ENCODE measurements at places on chromosomes 3 and 15.

DNA sequence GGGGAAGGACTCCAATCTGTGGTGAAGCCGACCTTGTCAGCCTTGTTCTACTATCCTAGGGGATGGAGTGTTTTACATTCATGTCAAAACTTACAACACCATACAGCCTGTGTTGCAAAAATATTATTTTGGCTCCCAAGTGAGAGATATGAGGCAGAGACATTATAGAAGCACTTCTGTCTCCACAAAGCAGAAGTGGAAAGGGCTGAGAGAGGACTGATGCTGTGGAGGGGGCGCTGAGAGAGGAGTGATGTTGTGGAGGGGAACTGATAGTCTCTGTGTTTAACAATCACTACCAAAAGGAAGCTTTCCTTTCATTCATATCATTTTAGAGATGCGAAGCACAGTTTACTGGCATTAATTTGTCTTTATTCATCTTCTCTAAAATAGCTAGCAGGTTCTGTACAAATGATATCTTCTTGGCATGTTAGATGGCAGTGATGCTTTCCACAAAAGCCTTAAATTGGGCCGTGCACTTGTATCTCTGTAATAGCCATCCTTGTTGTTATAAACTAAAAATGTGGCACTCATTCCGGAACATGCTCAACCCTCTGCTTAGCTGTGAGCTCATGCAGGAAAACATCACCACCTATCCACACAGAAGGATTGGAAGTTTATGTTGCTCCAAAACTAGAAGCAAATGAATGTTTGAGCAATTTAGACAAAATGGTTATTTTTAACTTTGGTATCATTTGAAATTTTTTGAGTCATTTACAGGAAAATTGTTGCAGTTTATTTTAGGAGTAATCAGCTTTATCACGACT is 134.6 kb upstream of the TP63 start:
- DNase-seq = no peak

- peak; percentile 73 for DNase-seq
These were observed 365.5 kb downstream of the SHQ1 start for GRCh38 chr3:72482589-72483321.

GRCh38 chr15:94383706-94384105 is 152.3 kb downstream of the MCTP2 start:
- DNase-seq = no peak

DNA sequence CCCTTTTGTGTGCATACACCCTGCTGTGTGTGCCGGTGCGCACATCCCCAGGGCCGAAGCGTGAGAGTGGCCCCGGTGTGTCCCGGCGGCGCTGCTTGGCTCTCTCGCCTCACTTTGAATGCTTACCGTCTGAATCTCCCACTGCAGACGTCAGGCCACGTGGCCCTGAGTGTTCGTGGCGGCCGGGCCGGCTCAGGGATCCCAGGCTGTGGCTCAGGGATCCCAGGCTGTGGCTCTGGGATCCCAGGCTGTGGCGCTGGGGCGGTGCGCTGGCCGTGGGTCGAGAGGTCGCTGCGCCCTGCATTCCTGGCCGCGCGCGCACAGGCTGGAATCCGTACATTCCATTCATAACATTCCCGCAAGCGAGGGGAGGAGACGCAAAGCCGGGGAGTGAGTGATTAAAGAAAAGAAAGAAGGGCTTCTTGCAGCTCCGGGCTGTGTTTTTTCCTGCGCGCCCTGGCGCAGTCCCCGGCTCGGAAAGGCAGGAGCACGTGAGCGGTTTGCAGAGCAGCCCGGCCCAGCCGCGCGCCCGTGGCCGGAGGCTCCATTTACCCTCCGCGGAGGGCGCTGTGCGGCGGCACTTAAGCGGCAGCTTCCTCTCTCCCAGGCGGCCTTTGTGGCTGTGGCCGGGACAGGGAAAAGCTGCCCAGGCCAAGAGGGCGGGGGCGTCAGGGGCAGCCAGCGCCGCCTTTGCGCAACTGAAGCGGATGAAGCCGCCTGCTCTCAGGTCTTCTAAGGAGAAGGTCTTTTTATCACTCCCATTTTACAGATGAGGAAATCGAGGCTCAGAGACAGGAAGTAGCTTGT is 87.0 kb upstream of the ALDH1L1 start:
- DNase-seq = no peak

DNA sequence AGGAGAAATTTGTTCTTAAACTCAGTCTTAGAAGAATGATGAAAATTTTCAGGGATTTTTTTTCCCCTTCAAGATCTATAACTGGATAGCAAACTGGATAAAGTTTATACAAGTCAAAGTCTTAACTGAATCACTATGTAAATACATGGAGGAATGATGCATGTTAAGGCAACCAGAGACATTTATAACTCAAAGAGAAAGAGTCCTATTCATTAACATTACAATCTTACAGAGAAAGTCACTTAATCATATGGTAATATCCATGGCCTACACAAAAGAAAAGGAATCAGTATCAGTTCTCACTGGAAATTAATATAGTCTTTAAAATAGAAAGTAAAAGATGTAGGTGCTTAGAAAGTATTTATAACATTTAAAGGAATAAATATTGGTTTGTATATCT is 869.1 kb downstream of the TBL1XR1 start:
- no peak for DNase-seq

- DNase-seq = no peak
These were observed 22.8 kb upstream of the SMAD3 start for GRCh38 chr15:67042551-67043142.

- peak; percentile 28 for DNase-seq
These were observed 420 bp downstream of the SLC27A2 start for GRCh38 chr15:50182219-50183013.

- no peak for DNase-seq
These were observed 201.0 kb upstream of the UBE2E2 start for GRCh38 chr3:23002151-23002550.

GRCh38 chr15:69853544-69853951 is 244.2 kb downstream of the TLE3 start:
- no peak for DNase-seq

- DNase-seq = no peak
These were observed 237.4 kb upstream of the LRTM1 start for GRCh38 chr3:55165278-55165677.

GRCh38 chr3:114668099-114668498 is 374.3 kb downstream of the TIGIT start:
- no peak for DNase-seq

DNA sequence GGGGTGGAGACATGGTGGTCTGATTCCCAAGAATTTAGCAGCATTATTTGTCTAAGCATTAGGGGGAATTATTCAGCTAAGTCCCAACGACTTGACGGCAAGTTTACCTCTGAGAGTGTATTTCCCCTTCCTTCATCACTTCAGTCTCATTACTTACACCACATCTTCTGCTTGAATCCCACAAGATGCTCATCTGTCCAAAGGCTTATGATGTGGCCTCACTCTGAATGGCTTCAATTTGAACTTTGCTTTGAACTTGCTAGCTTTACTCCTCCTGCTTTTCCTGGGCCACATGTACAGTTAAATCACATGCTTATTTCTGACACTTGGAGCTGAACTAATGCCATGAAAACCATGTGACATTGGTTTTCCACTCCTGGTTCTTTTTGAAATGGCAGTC is 231.3 kb upstream of the SATB1 start:
- DNase-seq = no peak

- DNase-seq = no peak
These were observed 284.6 kb upstream of the C2CD4B start for GRCh38 chr15:62449638-62450037.

DNA sequence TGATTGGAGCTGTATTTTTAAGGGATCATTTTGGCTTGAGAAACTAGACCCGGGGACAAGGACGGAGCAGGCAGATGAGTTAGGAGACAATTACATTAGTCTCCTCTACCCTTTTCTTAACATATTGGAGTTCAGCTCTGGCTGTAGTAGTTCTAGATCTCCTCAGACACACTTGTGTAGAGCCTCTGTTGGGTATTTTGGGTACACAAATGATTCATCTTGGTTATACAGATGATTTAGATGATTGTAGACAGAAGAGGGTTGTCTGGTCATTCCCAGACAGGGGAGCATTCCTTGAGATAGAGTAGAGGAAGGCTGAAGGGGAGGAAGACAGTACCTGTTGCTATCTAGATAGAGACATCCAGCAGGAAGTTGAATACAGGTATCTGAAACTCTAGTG is 43.4 kb downstream of the CD86 start:
- no peak for DNase-seq

DNA sequence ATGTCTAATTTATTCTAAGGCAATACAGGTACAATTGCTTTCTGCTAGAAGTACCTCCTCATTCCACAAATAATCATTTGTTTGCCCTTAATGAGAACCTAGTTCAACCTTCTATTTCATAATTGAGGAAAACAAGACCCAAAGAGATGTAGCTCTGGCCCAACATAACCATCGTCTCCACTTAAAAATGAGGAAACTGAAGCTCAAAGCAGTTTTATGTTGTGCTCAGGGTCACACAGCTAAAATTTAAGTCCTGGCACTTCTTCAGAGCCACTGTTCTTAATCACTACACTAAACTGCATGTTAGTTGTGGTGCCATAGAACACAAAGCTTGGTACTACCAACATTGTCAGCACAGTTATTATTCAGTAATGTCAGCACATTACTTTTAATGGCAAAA is 108.0 kb downstream of the SERPINI1 start:
- DNase-seq = no peak

GRCh38 chr3:141661229-141662196 is 76.6 kb upstream of the RNF7 start:
- no peak for DNase-seq

- DNase-seq = no peak
These were observed 8.9 kb upstream of the PLOD2 start for GRCh38 chr3:146169891-146170290.

DNA sequence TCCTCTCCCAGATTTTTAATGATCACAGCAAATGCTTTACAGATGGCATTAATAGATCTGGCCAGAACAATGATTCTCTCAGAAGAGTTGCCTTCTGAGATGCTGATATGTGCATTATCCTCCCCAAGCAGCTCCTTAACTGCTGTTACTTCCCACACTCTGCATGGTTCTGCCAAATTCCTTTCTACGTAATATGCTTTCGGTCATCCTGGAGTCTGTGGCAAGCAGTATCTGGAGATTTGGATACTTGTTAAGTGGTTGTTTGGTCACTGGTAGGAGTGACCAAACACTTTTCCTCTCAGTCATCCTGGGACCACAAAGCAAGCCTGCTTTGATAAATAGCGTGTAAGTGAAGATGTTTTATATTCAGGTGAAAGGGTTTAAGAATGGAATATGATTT is 71.1 kb upstream of the CCNL1 start:
- no peak for DNase-seq

GRCh38 chr3:78076379-78076778 is 1036.5 kb downstream of the ROBO2 start:
- no peak for DNase-seq

GRCh38 chr3:55501905-55502304 is 14.8 kb upstream of the WNT5A start:
- no peak for DNase-seq

GRCh38 chr15:66169625-66170024 is 83.9 kb downstream of the MEGF11 start:
- DNase-seq = no peak

DNA sequence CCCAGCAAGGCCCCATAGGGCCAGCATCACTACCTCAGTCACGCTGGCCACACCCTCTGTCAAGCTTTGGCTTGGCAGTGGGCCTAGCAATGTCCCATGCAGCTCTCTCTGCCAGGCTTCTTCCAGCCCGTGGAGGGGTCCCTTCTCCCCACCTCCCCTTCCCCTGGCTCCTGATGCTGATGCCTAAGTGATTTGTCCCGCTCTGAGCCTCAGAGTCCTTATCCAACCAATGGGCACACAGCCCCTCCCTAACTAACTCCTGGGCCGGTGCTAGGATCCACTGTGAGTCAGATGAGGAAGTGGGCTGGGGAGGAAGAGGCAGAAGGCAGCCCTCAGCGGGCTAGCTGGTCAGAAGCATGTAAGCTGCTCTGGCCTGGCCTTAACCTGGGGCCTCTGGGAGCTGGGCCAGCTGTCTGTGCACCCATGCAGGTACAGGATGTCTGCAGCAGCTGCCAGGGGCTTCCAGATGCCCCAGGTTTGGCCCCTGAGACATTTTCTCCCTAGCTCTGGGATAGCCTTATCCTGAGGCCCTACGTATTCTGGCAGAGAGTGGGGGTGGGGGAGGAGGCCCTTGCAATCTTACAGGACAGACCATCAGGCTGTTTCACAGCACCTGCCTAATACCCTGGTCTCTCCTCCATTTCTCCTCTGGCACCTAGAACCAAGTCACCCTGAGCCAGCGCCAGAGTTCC is 740 bp upstream of the ZBTB47 start:
- DNase-seq = no peak

DNA sequence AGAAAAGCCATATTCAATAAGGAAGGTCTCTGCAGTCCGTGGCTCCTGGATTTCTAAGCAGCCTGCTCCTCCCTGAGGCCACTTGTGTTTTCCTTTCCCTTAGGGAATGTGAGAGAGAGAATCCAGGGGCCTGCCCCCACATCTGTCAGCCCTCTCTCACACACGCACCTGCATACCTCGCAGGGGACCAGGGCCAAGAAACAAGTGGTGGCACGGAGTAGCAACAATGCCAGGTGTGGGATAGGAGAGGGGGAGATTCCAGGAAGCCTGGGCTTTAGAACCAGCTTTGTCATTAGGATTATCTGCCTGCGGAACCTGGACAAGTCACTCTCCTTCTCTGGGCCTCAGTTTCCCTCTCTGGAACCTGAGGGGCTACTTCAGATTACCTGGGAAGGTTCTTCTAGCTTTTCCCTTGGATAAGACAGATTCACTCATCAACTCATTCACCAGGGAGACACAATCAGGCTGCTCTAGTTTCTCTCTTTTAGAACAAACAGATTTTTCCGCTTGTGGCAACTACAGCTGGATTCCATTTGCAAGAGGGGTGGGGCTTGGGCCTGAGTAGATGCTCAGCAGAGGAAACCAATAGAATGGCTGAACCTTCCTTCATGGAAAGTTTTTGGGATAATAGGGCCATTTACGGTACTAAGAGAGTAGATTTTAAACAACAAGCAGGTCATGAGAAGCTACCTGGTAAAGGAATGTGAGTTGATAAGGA is 19.5 kb downstream of the BCL6 start:
- no peak for DNase-seq

DNA sequence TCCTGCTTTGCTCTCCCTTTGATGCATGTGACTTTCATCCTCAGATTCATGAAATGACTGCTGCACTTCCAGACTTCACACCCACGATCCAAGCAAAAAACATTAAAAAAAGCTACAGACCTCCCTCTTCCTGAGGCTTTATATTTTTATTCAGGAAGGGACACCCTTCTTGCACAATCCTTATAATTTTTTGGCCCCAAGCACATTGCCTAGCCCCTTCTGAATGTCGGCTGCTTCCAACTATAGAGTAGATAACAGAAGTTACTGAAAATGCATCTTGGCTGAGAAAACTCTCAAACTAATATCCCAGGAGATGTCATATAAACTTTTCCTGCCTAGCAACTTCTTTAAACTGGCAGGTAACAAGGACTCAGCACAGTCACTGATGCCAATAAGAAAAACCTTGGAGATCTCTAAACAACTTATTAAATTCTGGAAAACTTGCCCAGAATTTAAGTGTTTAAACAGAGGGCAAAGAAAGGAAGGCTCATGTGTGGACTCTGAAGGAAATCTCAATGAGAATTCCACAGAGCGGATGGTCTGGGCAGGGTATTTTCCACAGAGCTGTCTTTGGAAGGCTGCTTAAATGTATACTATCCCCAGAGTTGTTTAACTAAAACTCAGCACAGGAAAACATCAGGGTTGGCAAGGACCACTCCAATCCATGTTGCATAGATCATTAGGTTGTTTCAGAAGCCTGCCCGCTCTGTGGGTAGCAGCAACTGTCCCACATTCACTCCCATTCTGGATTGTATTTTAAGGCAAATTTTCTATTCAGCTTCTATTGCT is 746.8 kb upstream of the LMCD1 start:
- DNase-seq = no peak
